Fibroblast of skin of scalp (primary cell): ENCODE measurements at places on chromosomes 12 and 14.

GRCh38 chr12:128690641-128691040 lies 133.1 kb downstream of the SLC15A4 start:
- no peak for DNase-seq

DNA sequence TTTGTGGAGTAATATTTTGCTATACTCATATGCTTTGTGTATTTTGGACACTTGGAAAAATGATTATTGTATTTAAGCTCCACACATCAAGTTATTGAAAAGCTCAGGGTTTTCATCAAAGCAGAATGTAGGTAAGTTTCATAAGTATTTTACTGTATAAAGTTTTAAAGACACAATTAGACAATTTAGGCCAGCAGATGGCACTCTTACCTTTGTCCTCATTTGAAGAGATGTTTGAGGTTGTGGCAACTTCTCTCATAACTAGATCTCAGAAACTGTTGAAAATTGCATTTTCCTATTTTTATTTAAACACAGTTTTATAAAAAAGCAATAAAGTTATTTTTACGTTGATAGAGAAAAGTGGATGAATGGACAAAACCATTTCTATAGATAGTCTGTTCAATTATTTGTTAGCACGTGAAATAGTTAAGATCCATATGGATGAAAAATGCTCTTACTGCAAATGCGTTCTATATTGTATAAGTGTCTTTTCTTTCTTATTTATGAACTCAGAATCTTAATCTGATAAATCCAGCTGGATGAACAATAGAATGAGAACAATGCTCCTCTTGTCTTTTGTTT lies 300.0 kb downstream of the AEBP2 start:
- DNase-seq: peak; percentile 76

- no peak for DNase-seq
Measured at GRCh38 chr12:5909560-5909959, 35.5 kb downstream of the ANO2 start.

- no peak for DNase-seq
Measured at GRCh38 chr12:46087916-46088439, 97.6 kb upstream of the SCAF11 start.

- DNase-seq: peak; percentile 58
Measured at GRCh38 chr14:102819747-102820330, 42.6 kb downstream of the TRAF3 start.

GRCh38 chr12:120994589-120995337 lies 16.4 kb downstream of the HNF1A start:
- peak; percentile 3 for DNase-seq

DNA sequence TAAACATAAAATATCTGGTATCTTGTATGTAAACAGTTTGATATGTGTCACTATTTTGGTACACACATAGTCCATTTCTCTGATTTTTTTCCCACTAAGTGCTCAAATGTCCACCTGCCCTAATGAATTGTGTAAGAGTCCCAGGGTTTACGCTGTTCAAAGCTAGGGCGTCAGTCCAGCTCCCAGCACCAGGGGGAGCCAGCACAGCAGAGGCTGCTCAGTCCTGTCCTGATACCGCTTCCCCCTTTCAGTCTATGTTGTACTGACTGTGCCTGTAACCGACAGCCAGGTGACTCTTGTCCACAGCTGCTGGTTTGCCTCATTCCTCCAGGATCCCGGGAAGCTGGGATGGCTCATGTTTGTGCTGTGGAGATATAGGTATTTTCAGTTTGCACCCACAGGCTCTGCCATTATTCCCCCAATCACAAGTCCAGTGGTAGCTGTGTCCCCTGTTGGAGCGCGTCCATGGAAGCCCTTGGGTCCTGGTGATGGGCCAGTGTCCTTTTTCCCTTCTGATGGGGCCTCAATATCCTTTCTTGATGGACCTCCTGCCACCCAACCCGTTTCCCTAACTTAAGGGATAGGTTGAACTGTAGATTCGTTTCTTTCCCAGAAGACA lies 242.0 kb downstream of the NEDD1 start:
- peak; percentile 22 for DNase-seq

GRCh38 chr14:72826039-72826438 lies 67.9 kb downstream of the DPF3 start:
- DNase-seq: no peak

- DNase-seq: no peak
Measured at GRCh38 chr14:98576463-98576862, 695.5 kb downstream of the BCL11B start.

DNA sequence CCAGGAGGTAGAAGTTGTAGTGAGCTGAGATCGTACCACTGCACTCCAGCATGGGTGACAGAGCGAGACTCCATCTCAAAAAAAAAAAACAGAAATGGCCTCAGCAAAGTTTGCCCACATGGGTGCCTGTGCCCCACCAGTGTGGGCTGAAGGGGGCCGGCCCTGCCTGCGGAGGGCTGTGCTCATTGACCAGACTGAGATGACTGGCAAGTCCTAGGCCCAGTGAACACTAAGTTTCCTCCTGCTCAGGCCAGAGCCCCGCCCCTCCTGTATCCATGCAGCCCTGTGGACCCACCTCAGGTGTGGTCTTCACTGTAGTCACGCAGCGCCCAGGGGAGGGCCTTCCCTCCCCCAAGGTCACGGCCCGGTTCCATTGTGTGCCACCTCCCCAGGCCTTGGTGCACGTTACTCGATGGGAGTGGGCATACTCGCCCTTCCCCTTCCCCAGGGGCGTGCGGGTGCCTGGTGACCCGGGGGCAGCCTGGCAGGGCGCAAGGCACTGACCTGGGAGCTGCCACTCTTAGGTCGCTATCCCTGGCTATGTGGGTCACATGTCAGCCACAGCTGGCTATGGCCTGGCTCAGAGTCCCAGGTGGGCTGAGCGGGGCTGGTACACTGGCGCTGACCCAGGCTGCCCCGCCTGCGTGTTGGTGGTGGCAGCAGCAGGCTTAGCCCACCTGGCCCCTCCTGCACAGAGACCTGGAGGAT lies 16.1 kb downstream of the INF2 start:
- DNase-seq: no peak

DNA sequence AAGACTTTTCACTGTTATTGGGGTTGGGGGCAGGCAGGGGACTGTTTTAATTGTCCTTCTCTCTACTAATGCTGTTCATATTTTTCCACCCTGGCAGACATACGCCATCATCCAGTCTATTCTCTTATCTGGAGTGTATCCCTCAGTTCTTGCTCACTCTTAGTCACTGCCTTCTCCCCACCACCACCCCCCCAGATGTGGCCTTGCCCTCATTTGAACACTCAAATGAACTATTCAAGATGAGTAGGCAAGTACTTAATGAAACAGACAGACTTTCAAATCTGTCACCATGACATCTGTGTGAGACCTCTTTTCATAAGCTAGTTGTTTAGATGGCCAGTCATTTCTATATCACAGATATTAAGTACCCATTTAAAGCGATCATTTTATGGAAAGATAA lies 10.1 kb downstream of the NUDT4 start:
- peak; percentile 36 for DNase-seq

GRCh38 chr12:126492181-126492580 lies 1426.9 kb downstream of the AACS start:
- no peak for DNase-seq

DNA sequence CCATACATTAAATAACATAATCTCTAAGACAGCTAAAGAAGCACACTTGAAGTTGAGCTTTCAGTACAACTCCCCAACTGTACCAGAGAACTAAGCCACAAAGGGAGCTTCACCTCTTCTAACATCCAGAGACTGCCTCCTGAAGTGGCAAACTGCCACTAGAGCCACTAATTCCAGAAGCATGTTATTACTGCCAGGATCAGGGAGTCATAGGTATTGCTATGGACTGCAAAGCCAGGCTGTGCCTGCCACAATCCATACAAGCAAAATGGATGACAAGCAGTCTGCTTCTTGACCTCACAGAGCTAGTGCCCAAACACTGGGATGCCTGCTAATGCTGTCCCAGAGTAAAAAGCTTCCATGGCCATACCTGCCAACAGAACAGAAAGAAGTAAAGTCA lies 160.1 kb downstream of the STXBP6 start:
- DNase-seq: no peak

DNA sequence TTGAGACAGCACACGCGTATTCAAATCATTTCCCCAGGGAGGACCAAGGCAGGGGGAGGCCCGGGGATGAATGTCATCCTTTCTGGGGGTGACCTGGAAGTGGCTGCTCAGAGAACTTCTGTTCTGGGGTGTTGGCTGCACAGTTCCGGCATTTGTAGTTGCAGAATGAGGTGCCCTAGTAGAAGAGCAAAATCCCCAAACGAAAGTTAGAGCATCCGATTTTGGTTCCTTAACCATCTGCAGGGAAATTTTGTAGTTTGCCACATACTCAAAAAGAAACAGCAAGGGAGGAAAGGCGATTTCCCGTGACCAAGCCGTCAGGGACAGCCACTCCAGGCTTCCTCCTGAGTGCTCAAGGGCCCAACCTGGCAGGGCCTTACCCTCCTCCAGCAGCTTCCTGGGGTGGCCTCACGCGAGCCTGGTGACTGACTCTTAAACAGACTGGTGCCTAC lies 13.0 kb upstream of the TRAF3 start:
- no peak for DNase-seq

DNA sequence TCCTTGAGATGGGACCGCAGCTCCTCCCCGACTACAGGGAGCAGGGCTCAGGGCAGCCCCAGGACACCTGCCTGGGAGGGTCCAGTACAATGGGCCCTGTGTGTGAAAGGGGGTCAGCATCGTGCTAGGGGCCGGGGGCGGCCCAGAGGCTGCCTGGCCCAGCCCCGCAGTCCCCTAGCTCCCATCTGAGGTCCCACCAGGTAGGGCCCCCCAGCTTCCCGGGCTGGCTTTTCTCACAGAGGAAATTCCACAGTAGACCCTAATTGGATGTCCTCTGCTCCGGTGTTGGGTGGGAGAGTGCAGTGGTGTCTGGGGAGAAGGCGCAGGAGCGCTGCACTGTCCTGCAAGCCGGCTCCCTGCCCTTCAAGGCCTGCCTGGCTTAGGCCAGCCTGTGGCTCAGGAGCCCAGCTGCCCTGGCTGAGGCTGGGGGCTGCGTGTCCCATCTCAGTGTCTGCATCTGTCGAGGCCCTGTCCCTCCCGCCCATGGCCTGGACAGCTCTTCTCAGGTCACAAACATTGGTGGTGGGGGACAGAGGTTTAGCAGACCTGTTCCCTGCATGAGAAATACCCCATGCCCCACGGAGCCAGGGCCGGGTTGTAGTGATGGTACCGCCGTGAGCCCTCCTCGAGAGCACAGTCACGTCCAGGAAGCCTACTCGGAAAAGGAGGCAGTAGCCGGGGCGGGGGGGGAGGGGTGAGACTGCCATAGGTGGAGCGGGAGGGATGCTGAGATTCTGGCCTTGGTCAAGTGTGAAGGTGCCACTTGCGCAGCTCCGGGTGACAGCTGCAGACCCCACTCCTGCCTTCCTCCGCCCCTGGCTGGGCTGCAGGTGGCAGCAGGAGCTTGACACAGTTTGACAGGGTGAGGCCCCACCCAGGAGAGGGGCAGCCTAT lies 11.6 kb downstream of the HIP1R start:
- no peak for DNase-seq

GRCh38 chr12:82880442-82880901 lies 193.8 kb downstream of the TMTC2 start:
- no peak for DNase-seq

DNA sequence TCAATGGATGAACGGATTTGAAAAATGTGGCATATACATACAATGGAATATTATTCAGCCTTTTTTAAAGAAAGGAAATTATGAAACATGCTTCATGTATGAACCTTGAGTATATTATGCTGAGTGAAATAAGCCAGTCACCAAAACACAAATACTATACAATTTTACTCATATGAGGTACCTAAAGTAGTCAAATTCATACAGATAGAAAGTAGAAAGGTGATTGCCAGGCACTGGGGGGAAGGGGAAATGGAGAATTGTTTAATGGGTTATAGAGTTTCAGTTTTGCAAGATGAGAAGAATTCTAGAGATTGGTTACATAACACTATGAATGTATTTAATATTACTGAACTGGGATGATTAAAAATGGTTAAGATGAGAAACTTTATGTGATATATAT lies 171.4 kb downstream of the TMTC3 start:
- no peak for DNase-seq

DNA sequence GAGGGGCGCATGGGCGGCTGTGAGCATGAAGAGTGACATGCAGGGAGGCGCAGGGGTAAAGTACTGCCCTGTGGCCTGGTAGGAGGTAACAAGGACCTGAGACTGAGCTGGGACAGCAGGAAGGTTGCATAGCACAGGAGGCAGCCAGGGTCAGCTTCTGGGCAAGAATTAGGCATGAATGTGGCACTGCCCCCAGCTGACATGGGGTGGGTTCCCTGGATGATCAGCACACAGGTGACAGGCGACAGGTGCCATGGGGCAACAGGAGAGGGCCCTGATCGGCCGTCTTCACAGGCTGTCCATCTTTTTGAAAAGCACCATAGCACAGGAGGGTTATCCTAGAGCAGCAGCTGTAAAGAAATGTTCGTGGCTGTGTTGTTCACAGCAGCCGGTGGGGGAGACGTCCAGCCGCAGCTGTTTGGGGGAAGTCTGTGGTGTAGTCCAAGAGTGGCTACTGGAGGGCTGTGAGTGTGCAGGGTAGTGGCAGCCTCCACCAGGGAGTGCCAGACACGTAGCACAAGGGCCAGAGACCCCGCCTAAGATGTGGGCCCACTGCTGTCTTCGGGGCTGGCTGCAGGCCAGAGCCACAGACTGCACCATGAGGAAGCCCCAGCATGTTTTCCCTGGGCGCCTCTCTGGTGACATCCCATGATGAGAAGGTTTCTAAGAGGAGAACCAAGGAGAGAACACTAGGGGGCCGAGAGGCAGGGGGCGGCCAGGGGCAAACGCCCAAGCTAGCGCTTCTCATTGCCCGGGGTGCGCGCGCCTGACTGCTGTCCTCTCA lies 8.4 kb downstream of the CLBA1 start:
- DNase-seq: no peak

- DNase-seq: peak; percentile 100
Measured at GRCh38 chr14:61553730-61554641, 141.3 kb upstream of the HIF1A start.

DNA sequence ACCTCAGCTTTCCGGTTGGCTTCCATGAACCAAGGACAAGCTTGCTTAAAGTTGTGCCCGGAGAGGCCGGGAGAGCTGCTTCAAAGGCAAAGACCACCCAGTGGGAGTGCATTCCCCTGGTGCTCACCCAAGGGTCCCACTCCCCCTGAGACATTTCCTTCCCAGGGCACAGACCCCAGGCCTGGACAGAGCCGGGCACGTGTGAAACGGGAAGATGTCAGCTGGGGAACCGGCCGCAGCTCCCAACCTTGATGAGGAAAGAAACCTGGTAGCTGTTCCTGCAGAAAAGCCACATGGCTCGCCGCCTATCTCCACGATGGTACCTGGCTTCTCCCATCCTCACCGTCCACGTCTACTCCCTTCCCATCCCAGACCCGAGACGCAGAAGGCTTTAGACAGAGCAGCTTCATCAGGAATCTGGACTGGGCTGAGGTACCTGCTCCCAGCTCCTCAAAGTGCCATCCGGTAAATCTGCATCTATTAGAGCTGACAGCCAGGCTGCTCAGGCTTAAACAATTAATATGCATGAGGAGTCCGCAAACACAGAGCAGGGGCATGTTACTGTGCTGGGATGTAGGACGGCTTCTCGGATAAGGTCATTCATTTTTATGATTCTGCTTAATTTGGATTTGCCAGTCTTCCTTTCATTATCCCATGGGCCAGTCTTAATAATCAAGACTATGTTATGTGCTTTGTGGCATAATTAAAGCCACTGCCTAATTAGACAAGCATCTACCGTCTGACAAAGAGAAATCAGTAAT lies 53.1 kb downstream of the GALNT9 start:
- DNase-seq: no peak
